ENCODE measurements at places on chromosomes 7 and 10. TPM values are rescaled to one million over a fixed set of nuclear protein-coding genes. Genes with fewer than 3 reads are reported as not detected.

GRCh38 chr7:11133436-11133959 lies 159.8 kb downstream of the PHF14 start:
- H3K27ac ChIP-seq = no peak overlapping the region
- H3K36me3 ChIP-seq = peaks cover 5% of the 10 kb centered on the region
- H3K27me3 ChIP-seq = no peaks in the 10 kb centered on the region
- no peak overlapping the region for H3K4me3 ChIP-seq
- DNase-seq = no peak
- H3K4me1 ChIP-seq = no peaks in the 10 kb centered on the region

DNA sequence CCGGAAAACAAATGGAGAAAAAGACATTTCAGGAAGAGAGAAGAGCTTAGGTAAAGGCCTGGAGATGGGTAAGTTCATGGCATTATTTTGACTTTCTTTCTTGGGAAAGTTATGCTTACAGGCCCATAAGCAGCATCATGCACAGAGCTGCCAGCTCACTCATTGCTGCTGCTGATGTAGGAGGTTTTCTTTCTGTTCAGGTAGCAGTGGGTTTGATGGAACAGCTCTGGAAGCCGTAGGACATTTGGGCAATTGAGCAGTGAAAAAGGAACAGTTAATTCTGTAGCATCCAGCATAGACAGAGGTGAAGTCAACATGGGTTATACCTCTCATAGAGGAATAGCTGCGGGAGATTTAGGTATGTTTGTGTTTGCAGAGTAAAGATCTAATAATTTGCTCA lies 3.3 kb downstream of the CHN2 start:
- DNase-seq = no peak
- peaks cover 6% of the 10 kb centered on the region for H3K4me1 ChIP-seq
- H3K36me3 ChIP-seq = no peaks in the 10 kb centered on the region
- peaks cover 42% of the 10 kb centered on the region for H3K27me3 ChIP-seq
- no peak overlapping the region for H3K27ac ChIP-seq
- H3K4me3 ChIP-seq = no peak overlapping the region

DNA sequence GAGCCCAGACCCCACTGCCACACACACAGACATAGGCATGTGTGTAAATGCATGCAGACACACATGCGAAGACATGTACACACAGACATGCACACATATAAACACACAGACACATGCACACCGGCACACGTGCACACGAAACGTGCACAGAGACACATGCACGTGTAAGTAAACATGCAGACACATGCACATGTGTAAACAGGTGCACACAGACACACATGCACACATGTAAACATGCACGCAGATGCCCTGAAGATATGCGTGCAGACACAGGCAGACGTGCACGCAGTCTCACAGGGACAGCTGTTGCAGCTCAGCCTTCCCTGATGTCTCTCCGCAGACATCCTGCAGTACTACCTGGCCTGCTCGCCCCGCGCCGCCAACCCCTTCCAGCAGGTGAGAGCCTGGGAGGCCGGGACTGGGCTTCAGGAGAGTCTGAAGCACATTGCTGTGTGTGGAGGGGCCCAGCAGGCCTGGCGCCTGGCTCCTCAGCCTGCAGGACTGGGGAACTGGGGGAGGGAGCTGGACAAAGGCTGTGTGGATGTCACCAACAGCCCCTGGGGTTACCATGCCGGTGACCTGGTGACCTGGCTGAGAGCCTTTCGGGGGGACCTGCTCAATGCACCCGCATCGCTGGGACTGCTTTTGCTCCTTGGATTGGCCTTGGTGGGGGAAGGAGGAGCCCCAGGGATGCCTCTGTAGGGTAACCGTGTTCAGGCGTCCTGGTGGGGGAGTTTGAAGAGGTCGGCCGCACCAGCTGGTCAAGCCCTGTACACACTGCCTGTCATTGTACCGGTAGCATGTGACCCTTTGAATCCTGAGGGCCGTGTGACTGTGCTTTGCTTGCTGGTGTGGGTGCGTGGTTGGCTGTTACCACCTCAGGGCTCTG lies 20.3 kb downstream of the TTYH3 start:
- H3K27ac ChIP-seq = 0 out of 2 replicates have a peak overlapping the region, but pooled peaks have one; percentile 34
- H3K27me3 ChIP-seq = no peaks in the 10 kb centered on the region

The MAPK8 gene
- 71.3 TPM for total RNA-seq

The PCLO gene
- total RNA-seq = 3.2 TPM

- peaks cover 6% of the 10 kb centered on the region for H3K36me3 ChIP-seq
- no peak for DNase-seq
- H3K27ac ChIP-seq = no peak overlapping the region
- no peak overlapping the region for H3K4me3 ChIP-seq
- H3K27me3 ChIP-seq = no peaks in the 10 kb centered on the region
Observed at GRCh38 chr7:127940381-127941160, 90.7 kb downstream of the LRRC4 start.

The TRPV5 gene
- not detected for total RNA-seq

The SUN1 gene
- total RNA-seq = 105 TPM

DNA sequence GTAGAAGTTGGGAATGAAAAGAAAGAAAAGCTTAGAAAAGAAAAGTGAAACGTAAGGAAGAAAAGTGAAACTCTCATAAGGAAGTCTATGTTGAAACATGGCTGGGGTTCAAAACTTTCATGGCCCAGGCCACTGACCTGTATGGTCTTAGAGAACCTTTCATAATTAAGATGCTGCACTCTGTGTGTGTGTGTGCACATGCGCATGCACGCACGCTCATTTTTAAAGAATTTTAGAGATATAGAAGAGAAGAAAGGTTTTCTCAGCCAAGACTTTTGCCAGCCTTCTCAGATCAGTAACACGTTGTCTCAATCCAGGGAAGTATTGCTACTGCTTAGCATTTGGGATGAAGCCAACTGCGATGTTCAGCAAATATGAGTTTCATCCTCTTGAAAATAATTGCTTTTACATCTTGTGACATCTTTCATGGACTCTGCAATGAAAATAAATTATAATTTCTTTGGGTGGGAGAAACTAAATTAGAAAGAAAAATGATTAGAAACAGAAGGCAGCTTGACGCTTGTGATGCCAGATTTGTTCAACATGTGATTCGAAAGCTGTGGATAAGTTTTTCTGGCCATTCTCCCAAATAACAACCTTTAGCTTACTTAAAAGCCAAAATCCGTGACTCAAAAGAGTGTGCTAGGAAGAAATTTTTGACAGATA lies 16.2 kb upstream of the SLC26A4 start:
- H3K36me3 ChIP-seq = no peaks in the 10 kb centered on the region
- DNase-seq = no peak
- no peak overlapping the region for H3K27ac ChIP-seq
- H3K4me3 ChIP-seq = no peak overlapping the region
- H3K4me1 ChIP-seq = no peaks in the 10 kb centered on the region

The SORBS1 gene
- total RNA-seq = 36.3 TPM

The GRM3 gene
- 3.4 TPM for total RNA-seq

GRCh38 chr10:119448628-119449584 lies 93.6 kb downstream of the RGS10 start:
- no peak overlapping the region for H3K4me3 ChIP-seq
- DNase-seq = no peak
- peaks cover 6% of the 10 kb centered on the region for H3K4me1 ChIP-seq
- no peaks in the 10 kb centered on the region for H3K36me3 ChIP-seq
- H3K27ac ChIP-seq = no peak overlapping the region
- no peaks in the 10 kb centered on the region for H3K27me3 ChIP-seq

GRCh38 chr10:115945701-115946445 lies 327.1 kb downstream of the GFRA1 start:
- H3K27ac ChIP-seq = no peak overlapping the region
- no peaks in the 10 kb centered on the region for H3K4me1 ChIP-seq
- no peaks in the 10 kb centered on the region for H3K36me3 ChIP-seq
- no peak for DNase-seq

The PGAM2 gene
- 1.4 TPM for total RNA-seq

The MPP7 gene
- total RNA-seq = 9.8 TPM

DNA sequence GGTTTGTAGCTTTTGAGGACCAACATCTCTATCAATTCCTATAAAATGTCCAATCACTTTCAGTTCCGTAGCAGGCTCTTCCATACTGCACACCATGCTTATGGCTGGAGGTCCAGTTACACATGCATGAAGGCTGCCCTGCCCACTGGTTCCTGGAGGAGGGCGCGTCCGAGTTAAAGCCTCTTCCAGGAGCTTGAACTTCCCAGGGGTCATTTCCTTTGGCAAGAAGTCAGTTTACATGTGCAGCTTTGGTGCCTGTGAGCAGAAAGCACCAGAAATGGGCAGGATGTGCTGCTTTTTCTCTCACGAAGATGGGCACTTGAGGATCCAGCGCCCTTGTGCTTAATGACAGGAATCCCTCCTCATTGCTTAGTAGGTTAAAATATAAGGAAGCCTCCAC lies 17.6 kb upstream of the PHYH start:
- H3K27ac ChIP-seq = no peak overlapping the region
- no peaks in the 10 kb centered on the region for H3K27me3 ChIP-seq
- DNase-seq = no peak

- H3K27me3 ChIP-seq = no peaks in the 10 kb centered on the region
- DNase-seq = no peak
- no peak overlapping the region for H3K27ac ChIP-seq
- H3K4me3 ChIP-seq = no peak overlapping the region
- no peaks in the 10 kb centered on the region for H3K4me1 ChIP-seq
- H3K36me3 ChIP-seq = no peaks in the 10 kb centered on the region
Observed at GRCh38 chr7:68676813-68677535, 921.3 kb upstream of the AUTS2 start.

DNA sequence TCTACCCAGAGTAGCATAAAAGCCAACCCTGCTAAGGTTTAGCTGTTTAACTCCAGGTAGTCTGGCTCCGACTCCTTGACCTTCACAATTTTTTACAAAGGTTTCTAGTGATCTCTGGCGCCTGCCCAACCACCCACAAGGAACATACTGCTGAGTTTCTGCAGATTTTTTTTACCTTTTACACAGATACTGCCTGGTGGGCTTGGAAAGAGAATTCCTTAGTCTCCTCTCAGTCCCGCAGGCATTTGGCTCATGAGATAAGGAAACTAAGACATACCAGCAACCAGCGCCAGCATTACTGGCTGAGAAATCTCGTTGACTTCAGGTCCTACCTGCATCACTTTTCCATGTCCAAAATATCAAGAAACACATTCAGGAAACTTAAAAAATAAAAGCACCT lies 51.1 kb upstream of the LYZL1 start:
- no peaks in the 10 kb centered on the region for H3K27me3 ChIP-seq
- no peak for DNase-seq
- no peaks in the 10 kb centered on the region for H3K4me1 ChIP-seq
- H3K27ac ChIP-seq = no peak overlapping the region
- no peaks in the 10 kb centered on the region for H3K36me3 ChIP-seq
- H3K4me3 ChIP-seq = no peak overlapping the region

DNA sequence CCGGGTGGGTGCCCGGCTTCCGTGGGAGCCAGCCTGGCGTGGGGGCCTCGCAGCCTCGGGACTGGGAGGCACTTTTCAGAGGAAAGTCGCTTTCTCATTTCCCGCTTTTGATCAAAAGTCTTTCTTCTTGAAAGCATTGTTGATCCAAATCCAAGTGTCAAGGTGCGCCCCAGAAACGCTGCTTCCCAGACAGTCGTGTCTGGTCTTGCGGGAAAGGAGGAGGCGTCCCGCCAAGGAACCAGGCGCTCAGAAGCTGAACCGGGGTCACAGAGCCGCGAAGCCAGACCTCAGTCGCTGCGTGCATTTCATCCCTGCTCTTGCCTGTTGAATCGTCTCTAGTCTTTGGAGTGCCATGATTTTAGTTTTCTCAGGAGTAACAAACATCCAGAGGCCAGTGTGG lies 1.1 kb upstream of the BNIP3 start:
- no peaks in the 10 kb centered on the region for H3K36me3 ChIP-seq
- peaks cover 8% of the 10 kb centered on the region for H3K27me3 ChIP-seq
- H3K4me1 ChIP-seq = peaks cover 16% of the 10 kb centered on the region
- DNase-seq = no peak

The OR2A1 gene
- not detected for total RNA-seq

GRCh38 chr10:133184591-133185244 lies 24.7 kb downstream of the KNDC1 start:
- H3K27ac ChIP-seq = no peak overlapping the region
- no peaks in the 10 kb centered on the region for H3K4me1 ChIP-seq
- no peaks in the 10 kb centered on the region for H3K27me3 ChIP-seq
- DNase-seq = no peak

The TMEM176A gene
- 0.90 TPM for total RNA-seq

- DNase-seq = no peak
- no peaks in the 10 kb centered on the region for H3K27me3 ChIP-seq
- H3K27ac ChIP-seq = no peak overlapping the region
- peaks cover 6% of the 10 kb centered on the region for H3K4me1 ChIP-seq
- H3K36me3 ChIP-seq = no peaks in the 10 kb centered on the region
- no peak overlapping the region for H3K4me3 ChIP-seq
Observed at GRCh38 chr7:101951757-101952156, 134.3 kb downstream of the CUX1 start.

The SPDYE17 gene
- not detected for total RNA-seq

DNA sequence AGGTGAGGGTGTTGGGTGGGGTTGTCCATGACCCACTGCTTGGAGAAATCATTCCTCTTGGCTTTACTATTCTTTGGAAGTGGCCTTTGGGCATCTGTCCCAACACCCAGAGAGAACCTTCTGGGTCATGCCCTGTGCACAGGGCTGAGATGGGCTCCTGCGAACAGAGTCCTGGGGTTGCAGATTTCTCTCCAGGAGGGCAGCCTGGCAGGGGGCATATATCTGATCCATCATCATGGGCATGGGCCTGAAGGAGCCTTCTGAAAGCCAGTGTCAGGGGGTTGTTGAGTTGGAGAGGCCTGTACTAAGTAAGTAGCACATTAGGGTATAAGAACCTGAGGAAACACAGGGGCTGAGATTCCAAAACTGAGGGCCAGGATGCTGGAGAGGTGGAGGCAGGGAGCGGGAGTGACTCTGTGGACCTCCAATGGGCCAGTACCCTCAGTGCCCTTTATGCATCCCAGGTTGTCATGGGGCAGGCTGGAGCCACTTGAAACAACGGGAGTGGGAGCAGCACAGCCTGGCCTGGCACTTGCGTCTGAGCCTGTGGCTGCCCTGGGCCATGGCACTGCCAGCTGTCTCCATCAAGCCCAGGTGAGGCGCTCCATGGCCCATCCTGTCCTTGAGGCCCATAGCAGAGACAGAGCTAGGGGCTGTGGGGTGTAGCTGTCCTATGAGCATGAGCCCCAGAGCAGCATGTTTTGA lies 203.7 kb downstream of the GRID1 start:
- H3K4me1 ChIP-seq = no peaks in the 10 kb centered on the region
- H3K4me3 ChIP-seq = no peak overlapping the region
- H3K36me3 ChIP-seq = no peaks in the 10 kb centered on the region
- no peaks in the 10 kb centered on the region for H3K27me3 ChIP-seq
- no peak for DNase-seq
- H3K27ac ChIP-seq = no peak overlapping the region

DNA sequence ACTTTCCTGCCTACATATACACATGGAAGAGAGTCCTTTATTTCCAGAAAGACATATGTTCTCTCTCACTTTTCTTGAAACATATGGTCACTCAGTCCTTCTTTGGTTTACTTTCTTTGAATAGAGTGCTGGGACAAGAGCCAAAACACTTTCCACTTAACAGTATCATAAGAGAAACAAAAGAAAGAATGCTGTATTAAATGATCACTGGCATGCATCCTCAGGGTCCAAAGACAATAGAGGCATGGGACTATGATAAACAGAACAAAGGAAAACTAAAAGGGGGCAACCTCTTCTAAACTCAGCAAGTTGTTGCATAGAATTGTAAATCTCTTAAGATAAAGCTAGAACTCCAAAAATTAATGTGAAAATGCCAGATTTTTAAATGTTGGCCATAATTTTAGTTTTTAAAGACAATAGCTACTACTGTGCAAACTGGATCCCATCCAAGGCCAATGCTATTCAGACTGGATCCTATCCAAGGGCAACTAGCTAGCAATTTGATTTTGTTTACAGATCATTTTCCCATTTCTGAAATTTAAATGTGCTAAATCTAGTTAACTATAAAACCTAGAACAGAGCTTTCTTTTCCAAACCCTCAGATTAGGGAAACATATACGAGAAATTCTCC lies 687.5 kb downstream of the SORCS3 start:
- no peak overlapping the region for H3K27ac ChIP-seq
- DNase-seq = no peak
- H3K27me3 ChIP-seq = no peaks in the 10 kb centered on the region
- no peaks in the 10 kb centered on the region for H3K4me1 ChIP-seq
- no peak overlapping the region for H3K4me3 ChIP-seq
